Kidney epithelial cell (primary cell): ENCODE measurements at places on chromosomes 7 and 10.

- no peak for DNase-seq
Measured at GRCh38 chr7:157278791-157279724, 57.7 kb upstream of the DNAJB6 start.

- no peak for DNase-seq
Measured at GRCh38 chr7:106365252-106366005, 80.6 kb upstream of the NAMPT start.

- DNase-seq, result no peak
Measured at GRCh38 chr7:106117786-106118544, 5.9 kb upstream of the SYPL1 start.

- DNase-seq, result no peak
Measured at GRCh38 chr7:18874880-18875279, 242.6 kb downstream of the TWIST1 start.

GRCh38 chr10:127886371-127887051, 6.2 kb downstream of the CLRN3 start:
- DNase-seq, result no peak

- no peak for DNase-seq
Measured at GRCh38 chr10:5965266-5965665, 12.1 kb downstream of the IL15RA start.

- no peak for DNase-seq
Measured at GRCh38 chr10:11153766-11154165, 136.1 kb downstream of the CELF2 start.

GRCh38 chr7:1843271-1843861, 173.3 kb downstream of the ELFN1 start:
- DNase-seq, result no peak

DNA sequence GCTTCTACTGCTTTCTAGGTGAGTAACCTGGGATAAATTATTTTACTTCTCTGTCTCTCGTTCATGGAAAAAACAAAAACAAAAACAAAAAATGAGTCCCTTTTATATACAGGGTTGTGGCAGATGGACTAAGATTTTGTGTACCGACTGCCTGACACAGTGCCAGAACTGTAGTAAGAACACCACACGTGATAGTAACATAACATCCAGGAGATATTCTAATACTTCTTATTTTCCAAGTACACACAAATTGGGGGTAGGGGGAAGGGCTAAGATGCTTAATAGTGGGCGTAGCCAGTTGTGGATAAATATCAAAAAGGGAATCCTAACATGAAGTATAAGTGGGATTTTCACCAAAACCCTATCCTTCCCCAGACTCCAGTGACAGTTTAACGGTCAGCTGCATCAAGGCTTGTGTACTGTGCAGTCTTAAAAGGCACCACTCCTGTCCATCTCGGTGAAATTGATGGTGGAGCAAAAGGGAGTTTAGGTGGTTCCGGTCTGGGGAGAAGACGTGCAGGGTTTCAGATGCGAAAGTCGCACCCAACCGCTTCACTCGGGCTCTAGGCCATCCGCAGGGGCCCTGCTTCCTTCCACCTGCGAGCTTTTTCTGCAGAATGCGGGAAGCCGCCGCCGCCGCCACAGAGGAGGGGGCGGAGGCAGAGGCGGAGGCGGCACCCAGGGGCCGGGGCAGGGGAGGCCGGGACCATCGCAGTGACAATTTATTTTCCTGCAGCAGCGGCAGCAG, at the start of gene STAMBPL1:
Gene STAMBPL1, plus strand, starts transcription at position 712 of the 748 bp plus-strand sequence. CDS start 21,464 bp downstream, outside the sequence.
- DNase-seq, result no peak

- no peak for DNase-seq
Measured at GRCh38 chr10:70174058-70174741, 3.9 kb upstream of the SAR1A start.

DNA sequence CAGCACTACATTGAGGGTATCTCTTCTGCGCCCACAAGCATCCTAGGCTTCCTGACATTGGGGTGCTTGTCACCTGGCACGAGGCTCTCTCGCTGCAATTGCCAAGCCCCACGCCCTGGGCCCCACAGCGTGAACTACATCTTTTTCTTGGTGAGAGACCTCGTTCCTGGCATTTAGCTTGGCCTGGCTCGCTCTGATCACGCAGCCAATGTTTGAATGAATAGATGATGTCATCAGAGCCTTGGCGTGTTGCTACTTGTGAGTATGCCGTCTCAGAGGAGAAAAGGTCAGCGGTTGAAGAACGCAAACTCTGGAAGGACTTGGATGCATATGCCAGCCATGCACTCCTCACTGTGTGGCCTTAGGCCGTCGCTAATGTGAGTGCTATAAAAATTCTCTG, 150.2 kb upstream of the AUTS2 start:
- DNase-seq, result no peak

DNA sequence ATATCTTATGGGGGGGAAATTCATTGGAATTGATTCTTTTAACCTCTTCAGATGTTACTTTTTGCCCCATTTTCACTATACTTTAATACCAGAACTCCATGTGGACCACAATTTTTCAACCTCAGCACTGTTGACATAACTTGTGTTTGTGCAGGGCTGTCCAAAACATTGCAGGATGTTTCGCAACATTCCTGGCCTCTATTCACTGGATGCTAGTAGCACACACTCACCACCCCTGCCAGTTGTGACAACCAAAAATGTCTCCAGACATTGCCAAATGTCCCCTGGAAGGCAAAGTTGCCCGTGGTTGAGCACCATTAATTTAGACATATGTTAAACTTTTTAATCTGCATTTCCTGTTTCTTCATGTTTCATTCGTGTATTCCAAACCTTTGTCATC, 234.7 kb downstream of the GFRA1 start:
- no peak for DNase-seq

DNA sequence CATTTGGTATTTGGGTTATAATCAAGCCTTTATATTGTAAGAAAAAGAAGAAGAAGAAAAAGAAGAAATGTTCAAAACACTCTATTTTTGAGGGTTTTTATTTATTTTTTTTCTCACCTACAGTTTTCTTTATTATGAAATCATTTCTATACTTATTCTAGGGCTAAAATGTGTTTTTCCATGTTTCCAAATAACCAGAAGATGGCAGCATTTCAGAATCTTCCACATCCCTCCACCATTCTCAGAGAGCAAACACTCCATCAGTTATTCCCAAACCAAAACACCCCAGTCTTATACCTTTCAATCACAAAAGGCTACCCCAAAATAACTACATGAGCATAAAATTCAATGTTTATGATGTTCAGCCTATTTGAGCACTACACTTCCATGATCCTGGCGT, 38.7 kb upstream of the PPP1R17 start:
- no peak for DNase-seq

- no peak for DNase-seq
Measured at GRCh38 chr7:70466725-70467364, 665.1 kb upstream of the GALNT17 start.

- DNase-seq, result no peak
Measured at GRCh38 chr7:28298870-28299518, 113.3 kb upstream of the CREB5 start.

DNA sequence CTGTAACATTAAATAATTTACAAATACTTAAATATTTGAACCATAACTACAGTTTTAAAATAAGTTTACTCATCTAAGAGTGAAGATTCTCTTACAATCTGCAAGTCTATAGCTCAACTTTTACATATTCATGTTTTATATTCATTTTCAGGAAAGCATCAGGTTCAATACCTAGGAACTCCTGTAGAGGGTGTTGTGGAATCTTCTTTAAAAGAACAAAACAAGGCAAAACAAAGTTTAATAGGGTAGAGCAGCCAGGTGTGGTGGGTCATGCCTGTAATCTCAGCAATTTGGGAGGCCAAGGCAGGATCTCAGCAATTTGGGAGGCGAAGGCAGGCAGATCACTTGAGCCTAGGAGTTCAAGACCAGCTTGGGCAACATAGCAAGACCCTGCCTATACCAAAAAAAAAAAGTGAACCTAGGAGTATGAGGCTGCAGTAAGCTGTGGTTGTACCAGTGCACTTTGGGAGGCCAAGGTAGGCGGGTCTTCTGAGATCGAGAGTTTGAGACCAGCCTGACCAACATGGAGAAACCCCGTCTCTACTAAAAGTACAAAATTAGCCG, 45.1 kb downstream of the ST8SIA6 start:
- DNase-seq, result no peak

DNA sequence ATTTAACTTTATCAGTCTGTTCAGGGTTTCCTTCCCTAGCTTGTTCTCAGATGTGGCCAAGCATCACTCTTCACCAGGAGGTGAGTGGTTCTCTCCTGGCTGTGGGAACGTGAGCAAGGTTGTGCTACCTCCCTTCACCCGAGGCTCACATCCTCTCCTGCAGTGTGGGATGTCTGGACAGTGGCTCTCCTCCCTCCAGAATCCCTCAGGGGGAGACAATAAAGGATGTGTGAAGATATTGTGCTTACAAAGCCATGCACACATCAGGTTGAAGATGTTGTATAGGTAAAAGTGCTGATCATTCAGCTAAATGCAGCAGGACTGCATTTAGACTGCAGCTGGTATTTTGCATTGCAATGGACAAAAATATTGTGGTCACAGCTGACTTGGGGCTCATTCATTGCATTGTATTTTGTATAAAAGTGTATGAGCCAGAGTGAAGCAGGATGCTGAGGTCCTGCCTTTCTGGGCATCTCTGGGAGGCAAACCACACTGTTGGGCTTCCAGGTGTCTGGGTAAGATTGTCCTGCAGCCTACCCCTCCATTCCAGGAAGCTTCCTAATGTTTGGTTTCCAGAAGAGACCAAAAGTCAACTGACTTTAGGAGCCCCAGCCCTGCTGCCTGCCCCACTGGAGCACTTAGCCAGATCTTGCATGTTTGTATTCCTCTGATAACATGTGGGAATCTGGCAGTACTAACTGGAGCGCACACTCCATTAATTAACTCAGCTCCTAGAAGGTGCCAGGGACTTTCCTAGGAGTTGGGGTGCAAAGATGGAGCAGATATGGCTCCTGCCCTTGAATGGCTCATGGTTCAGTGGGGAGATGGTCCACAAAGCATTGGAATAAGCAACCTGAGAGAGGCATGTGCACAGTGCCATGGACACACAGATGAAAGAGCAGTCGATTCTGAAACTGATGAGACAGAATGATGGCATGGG, 292.5 kb upstream of the ZNF32 start:
- DNase-seq, result no peak

GRCh38 chr10:128257428-128257827, 131.2 kb upstream of the MKI67 start:
- DNase-seq, result no peak

GRCh38 chr10:43036481-43037428, 40.1 kb upstream of the RET start:
- no peak for DNase-seq

- no peak for DNase-seq
Measured at GRCh38 chr7:28714459-28715120, 243.5 kb downstream of the TRIL start.

DNA sequence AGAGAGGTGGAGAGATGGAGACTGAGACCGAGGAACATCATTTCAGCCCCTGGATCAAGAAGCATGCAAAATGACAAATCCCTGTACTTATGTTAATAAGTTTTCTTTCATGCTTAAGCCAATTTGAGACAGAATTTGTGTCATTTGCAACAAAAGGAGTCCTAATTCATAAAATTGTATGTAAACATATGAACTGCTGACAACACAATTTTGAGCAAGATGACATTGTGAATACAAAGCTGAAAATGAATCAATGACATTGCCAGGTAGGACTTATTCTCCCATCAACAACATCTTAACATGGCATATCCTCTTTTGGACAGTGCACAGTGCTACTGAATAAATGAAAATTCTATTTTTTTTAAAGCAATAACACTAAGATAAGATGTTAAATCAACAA, 264.0 kb downstream of the WDR11 start:
- no peak for DNase-seq
